ENCODE measurements at places on chromosomes 4 and X.

DNA sequence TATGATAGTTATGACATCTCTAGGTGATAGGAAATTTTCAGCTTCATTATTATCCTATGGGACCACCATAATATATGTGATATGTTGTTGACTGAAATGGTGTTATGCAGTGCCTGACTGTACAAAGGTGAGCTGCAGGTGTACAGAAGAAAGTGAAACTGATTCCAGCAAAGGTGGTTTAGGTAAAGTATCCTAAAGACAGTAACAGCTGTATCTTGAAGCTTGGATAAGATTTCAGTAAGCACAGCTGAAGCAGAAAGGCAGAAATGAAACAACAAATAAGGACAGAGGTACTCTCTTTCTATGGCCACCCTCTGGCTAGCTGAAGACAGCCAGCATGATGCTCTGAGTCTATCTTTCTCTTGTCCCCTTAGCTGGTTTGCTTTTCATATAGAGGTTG is 30.0 kb upstream of the PGK1 start:
- no peak overlapping the region for H3K4me3 ChIP-seq
- H3K4me1 ChIP-seq, result no peaks in the 10 kb centered on the region
- H3K36me3 ChIP-seq, result no peaks in the 10 kb centered on the region
- H3K27ac ChIP-seq, result no peak overlapping the region

- H3K36me3 ChIP-seq, result peaks cover 8% of the 10 kb centered on the region
- H3K27me3 ChIP-seq, result no peaks in the 10 kb centered on the region
- peak overlapping the region; percentile 44 for H3K4me3 ChIP-seq
- peak overlapping the region; percentile 98 for H3K27ac ChIP-seq
- DNase-seq, result no peak
- peaks cover 66% of the 10 kb centered on the region for H3K4me1 ChIP-seq
Observed at GRCh38 chr4:143383005-143383574, 46.4 kb downstream of the GAB1 start.

DNA sequence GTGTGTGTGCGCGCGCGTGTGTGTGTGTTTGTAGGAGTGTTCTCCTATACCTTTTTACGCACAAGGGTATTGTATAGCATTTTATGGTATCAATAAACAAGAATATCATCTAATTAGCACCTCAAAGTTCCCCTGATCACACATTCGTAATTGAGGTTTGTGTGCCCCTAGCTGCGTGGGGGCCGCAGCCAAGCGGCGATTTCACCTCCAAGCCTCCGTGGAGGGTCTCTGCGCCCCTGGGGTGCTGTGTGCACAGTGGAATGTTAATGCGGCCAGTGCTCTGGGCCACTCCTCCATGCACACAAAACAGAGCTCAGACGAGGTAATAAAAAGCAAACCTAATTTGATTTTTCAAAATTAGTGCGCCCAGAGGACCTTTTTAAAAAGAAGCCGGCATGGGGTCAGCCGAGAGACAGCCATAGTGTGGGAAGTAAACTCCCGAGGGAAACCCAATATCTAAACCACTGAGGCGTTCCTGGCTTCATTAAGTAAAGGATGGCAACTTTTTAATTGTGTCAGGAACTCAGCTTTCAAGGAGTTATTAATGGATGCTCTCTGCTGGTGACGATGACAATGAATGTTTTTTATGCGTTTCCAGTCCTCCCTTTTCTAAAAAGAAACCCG is 110.6 kb downstream of the SORCS2 start:
- peaks cover 84% of the 10 kb centered on the region for H3K4me1 ChIP-seq
- peak overlapping the region; percentile 49 for H3K27ac ChIP-seq
- no peak overlapping the region for H3K4me3 ChIP-seq
- H3K36me3 ChIP-seq, result no peaks in the 10 kb centered on the region
- no peak for DNase-seq

- H3K4me1 ChIP-seq, result peaks cover 5% of the 10 kb centered on the region
- no peaks in the 10 kb centered on the region for H3K36me3 ChIP-seq
- H3K27me3 ChIP-seq, result no peaks in the 10 kb centered on the region
Observed at GRCh38 chrX:65609237-65609636, 58.2 kb upstream of the MSN start.

- peaks cover 12% of the 10 kb centered on the region for H3K4me1 ChIP-seq
- H3K36me3 ChIP-seq, result no peaks in the 10 kb centered on the region
- no peak overlapping the region for H3K27ac ChIP-seq
Observed at GRCh38 chr4:185470501-185471195, 885 bp downstream of the CCDC110 start.

Data from nephron progenitor cell (in vitro differentiated cells).